ENCODE measurements at places on chromosomes 1 and 21. TPM values are rescaled to one million over a fixed set of nuclear protein-coding genes. Genes with fewer than 3 reads are reported as not detected.

DNA sequence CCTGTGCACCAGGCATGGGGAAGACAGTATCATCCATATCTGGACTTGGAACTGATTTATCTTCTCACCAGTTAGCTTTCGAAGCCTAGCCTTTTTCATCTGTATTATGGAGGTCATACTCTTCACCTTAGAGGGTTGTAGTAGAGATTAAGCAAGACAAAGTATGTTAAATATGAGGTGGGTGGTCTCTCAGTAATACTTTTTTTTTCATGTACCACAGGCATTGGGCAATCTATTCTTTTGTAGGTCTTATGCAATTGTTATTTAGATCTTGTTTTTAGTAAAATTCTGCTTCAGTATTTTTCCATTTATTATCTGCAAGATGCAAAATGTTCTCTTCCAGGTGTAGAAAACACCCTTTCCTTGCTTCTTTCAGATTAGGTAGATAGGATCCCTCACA is 35.2 kb upstream of the OR2B11 start:
- peaks cover 75% of the 10 kb centered on the region for H3K27me3 ChIP-seq
- no peaks in the 10 kb centered on the region for H3K36me3 ChIP-seq
- H3K27ac ChIP-seq: no peak overlapping the region

GRCh38 chr1:31483012-31483946 is 70.3 kb downstream of the SERINC2 start:
- no peak overlapping the region for H3K4me3 ChIP-seq
- H3K27ac ChIP-seq: no peak overlapping the region
- no peaks in the 10 kb centered on the region for H3K27me3 ChIP-seq
- H3K4me1 ChIP-seq: peaks cover 6% of the 10 kb centered on the region
- H3K36me3 ChIP-seq: no peaks in the 10 kb centered on the region
- peak; percentile 30 for DNase-seq

DNA sequence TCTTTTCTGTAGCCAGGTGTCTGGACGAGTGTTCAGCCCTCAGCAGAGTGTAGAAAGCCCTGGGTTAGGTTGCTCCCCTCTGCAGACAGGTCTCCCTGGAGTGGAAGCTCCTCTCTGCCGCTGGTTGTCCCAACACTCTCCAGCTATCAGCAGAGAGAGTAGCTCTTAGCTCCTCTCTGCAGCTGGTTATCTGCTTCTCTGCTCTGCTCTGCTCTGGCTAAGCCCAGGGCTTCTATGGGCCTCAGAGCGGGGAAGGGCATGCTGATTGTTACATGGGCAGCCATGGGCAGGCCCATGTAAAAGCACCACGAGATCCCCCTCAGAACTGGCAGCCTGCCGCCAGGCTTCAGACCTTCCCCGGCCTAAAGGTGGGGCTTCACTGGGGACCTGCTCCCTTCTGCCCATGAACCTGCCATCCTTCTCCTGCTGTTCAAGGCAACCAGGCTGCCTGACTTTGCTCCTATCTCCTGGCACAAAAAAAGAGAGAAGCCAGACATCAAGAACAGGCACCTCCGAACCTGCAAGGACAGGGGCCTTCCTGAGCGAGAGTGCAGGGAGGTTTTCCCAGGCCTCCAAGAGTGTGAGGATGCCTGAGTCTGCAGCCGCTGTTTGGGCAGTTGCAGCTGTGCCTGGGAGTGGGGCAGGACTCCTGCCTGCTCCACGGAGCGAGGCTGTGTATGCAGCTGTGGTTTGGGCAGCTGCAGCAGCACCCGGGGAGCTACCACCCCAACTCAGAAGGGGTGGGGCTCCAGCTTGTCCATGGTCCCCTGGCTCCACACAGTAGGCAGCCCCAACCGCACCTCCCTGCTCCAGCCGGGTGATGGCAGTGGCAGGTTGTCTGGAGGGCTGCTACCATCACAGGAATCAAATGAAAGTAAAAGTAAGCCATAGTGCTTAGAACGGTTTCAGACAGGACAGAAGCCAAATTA is 973.7 kb downstream of the LTN1 start:
- no peak overlapping the region for H3K27ac ChIP-seq

DNA sequence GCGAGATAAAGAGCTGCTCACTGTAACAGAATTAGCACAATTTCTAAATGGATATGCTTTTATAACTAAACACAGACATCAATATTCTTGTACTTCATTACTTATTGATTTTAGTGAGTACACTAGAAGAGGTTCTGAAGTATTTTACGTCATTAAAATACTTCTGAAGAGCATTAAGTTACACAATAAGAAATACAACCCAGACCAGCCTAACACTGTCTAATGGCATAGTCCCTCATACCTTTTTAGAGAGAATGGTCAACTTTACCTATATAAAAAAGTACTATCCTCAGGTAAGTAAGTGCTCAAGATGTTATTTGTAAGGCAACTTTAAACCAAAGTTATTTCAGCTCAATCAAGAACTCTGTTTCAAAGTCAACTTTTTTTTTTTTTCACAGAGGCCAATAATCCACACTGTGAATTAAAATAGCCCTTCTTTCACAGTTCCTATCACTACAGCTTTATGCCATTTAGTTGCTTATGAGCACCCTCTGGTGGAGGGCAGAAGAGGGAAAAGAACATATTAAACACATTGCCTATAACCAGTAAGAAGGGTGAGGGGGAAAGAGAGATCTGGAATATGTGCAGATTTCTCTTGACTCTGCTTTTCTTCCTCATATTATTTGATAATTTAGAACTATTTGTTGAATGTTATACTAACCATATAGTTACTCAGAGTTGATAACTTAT is 182.1 kb upstream of the DMRTA2 start:
- peak; percentile 71 for DNase-seq
- H3K27me3 ChIP-seq: no peaks in the 10 kb centered on the region
- H3K4me3 ChIP-seq: no peak overlapping the region
- H3K27ac ChIP-seq: no peak overlapping the region

DNA sequence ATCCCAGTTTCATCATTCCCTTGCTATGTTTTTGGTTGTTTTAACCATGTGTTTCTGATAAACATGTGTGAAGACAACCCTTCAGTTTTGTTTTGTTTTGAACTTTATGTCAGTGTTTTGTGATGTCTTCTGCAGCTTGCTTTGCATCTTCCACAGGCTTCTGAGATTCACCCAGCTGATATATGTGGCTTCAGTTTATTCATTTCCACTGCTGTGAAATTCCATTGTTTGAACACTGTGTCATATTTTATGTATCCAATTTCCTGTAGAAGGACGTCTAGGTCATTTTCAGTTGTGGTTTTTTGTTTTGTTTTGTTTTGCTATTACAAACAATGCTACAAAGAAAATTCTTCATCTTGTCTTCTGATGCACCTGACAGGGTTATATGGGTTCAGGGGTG is 27.2 kb upstream of the SLC26A9 start:
- no peak for DNase-seq
- H3K27me3 ChIP-seq: no peaks in the 10 kb centered on the region
- H3K27ac ChIP-seq: no peak overlapping the region
- H3K4me3 ChIP-seq: no peak overlapping the region

- DNase-seq: no peak
- H3K4me1 ChIP-seq: no peaks in the 10 kb centered on the region
- no peak overlapping the region for H3K4me3 ChIP-seq
- no peak overlapping the region for H3K27ac ChIP-seq
- peaks cover 14% of the 10 kb centered on the region for H3K27me3 ChIP-seq
- no peaks in the 10 kb centered on the region for H3K36me3 ChIP-seq
These were observed 388.6 kb downstream of the RWDD3 start for GRCh38 chr1:95622609-95623008.

- no peaks in the 10 kb centered on the region for H3K36me3 ChIP-seq
- no peak for DNase-seq
- H3K4me3 ChIP-seq: no peak overlapping the region
- H3K27me3 ChIP-seq: no peaks in the 10 kb centered on the region
- H3K27ac ChIP-seq: no peak overlapping the region
- H3K4me1 ChIP-seq: peaks cover 14% of the 10 kb centered on the region
These were observed 170.5 kb upstream of the FGGY start for GRCh38 chr1:59126366-59126765.

- no peaks in the 10 kb centered on the region for H3K36me3 ChIP-seq
- no peak for DNase-seq
- H3K27me3 ChIP-seq: no peaks in the 10 kb centered on the region
- H3K27ac ChIP-seq: no peak overlapping the region
- no peaks in the 10 kb centered on the region for H3K4me1 ChIP-seq
- no peak overlapping the region for H3K4me3 ChIP-seq
These were observed 43.7 kb upstream of the ZNF281 start for GRCh38 chr1:200453553-200453905.

DNA sequence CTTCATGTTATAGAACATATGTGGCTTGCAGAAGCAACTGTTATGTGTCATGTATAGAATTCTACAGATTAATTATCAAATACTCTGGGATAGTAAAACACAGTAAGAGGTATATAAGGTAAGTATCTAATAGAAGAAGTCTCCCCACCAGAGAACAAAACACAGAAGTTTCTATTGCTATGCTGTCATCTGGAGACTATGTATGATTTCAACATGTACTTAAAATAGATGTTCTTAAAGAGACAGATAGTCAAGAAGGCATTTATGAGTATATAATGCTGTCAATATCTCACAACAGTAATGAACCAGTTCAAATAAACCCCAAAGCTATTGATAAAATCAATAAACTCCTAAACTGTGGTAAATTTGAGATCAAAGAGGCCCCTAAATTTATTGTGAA is 8.1 kb upstream of the ADCY10 start:
- H3K4me1 ChIP-seq: peaks cover 3% of the 10 kb centered on the region
- no peak overlapping the region for H3K4me3 ChIP-seq
- no peak for DNase-seq
- H3K27ac ChIP-seq: no peak overlapping the region
- no peaks in the 10 kb centered on the region for H3K27me3 ChIP-seq
- no peaks in the 10 kb centered on the region for H3K36me3 ChIP-seq

GRCh38 chr1:156445789-156446263 is 54.7 kb downstream of the MEF2D start:
- H3K4me3 ChIP-seq: no peak overlapping the region
- no peaks in the 10 kb centered on the region for H3K36me3 ChIP-seq
- peaks cover 13% of the 10 kb centered on the region for H3K27me3 ChIP-seq
- no peaks in the 10 kb centered on the region for H3K4me1 ChIP-seq

DNA sequence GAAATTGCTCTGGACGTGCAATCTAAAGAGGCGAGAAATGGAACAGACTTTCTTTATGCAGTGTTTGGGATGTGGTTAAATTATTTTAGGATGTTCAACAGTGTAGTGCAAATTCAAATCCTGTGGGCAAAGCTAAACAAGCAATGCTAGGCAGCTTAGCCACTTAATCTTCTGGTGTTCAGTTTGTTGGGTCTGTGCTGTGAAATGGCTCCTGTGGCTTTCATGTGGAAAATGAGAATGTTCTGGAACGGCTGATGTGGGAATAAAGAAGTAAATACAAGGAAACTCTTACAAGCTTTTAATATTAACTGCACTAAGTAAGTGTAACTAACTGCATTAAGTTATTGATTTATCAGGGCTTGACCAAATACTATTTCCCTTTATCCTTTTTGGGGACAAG is 766.6 kb downstream of the ADGRL2 start:
- H3K27ac ChIP-seq: no peak overlapping the region
- no peaks in the 10 kb centered on the region for H3K27me3 ChIP-seq

TBX15 gene
- total RNA-seq: 0.32 TPM

BARHL2 gene
- total RNA-seq: 120 TPM

NR1I3 gene
- not detected for total RNA-seq

WNT3A gene
- total RNA-seq: not detected

MAEL gene
- total RNA-seq: not detected

FCRL1 gene
- total RNA-seq: not detected
